Pancreas (tissue), 10 donors: ENCODE measurements at places on chromosomes 4 and X. TPM values are rescaled to one million over a fixed set of nuclear protein-coding genes. Genes with fewer than 3 reads are reported as not detected.

- no peak for DNase-seq
Observed at GRCh38 chr4:164318350-164318749, 435.6 kb upstream of the SMIM31 start.

CT45A10 gene
- not detected for total RNA-seq

TEX13D gene
- not detected for total RNA-seq

KCNE5 gene
- not detected for total RNA-seq

TMPRSS11F gene
- total RNA-seq = not detected
